CD4-positive, alpha-beta T cell treated with Interleukin-17A for 1 hour (primary cell): ENCODE measurements at places on chromosomes 2 and 18.

GRCh38 chr18:56721491-56721890 is 70.3 kb downstream of the WDR7 start:
- no peak for DNase-seq

DNA sequence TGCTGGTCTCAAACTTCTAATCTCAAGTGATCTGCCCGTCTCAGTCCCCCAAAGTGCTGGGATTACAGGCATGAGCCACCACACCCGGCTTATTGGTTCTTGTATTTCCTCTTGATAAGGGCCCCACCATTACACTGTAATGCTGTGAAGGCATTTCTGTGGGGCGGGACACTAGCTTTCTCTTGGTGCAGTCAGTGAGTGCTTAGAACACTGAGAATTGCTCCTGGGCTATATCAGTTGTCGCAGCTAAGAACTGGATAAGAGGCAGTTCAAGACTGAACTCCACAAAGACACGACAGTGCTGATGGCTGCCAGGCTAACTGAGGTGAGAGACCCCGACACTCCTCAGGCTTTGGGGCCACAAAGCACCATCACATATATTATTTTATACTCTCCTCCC is 2.1 kb downstream of the KHK start:
- DNase-seq = no peak

DNA sequence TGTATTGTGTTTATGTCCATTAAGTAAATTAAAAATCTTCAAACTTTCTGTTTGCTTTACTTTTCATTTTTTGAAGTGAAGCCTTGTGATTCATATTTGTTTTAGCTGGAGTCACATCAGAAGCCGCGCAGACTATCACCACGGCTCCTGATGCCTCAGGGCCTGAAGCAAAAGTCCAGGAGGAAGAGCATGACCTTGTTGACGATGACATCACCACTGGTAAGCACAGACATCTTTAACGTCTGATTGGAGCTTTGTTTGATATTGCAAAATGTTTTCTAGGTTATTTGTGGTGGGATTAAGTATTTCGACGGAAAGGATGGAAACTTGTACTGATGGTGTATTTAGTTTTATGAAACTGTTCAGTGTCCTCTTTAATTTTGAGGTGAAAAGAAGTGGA is 164.8 kb downstream of the WDR7 start:
- no peak for DNase-seq

DNA sequence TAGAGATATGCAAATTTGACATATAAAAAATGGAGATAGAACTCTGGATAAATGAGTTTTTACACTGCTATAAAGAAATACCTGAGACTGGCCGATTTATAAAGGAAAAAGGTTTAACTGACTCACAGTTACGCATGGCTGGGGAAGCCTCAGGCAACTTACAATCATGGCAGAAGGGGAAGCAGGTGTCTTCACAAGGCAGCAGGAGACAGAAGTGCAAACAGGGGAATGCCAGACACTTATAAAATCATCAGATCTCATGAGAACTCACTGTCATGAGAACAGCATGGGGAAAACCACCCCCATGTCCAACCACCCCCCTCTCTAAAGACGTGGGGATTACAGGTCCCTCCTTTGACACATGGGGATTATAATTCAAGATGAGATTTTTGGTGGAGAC is 1540.2 kb upstream of the SLC39A10 start:
- DNase-seq = no peak

- no peak for DNase-seq
Measured at GRCh38 chr2:172350839-172351479, 76.4 kb upstream of the ITGA6 start.
